T-helper 9 cell (primary cell): ENCODE measurements at places on chromosomes 6 and 20.

GRCh38 chr6:13101409-13101808 is 226.9 kb downstream of the TBC1D7 start:
- no peak for DNase-seq

- no peak for DNase-seq
Measured at GRCh38 chr6:81889377-81890053, 137.0 kb upstream of the TENT5A start.

DNA sequence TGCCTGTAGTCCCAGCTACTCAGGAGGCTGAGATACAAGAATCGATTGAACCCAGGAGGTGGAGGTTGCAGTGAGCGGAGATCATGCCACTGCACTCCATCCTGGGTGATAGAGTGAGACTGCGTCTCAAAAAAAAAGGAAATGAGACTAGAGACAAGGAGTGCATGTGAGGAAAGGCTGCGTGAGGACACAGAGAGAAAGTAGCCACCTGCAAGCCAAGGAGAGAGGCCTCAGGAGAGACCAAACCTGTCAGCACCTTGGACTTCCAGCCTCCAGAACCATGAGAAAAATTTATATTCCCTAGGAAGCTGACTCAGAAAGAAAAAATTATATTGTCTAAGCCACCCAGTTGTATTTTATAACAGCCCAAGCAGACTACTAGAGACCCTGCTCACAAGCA is 7.4 kb upstream of the BEND3 start:
- DNase-seq = no peak

GRCh38 chr6:148890652-148891404 is 144.0 kb downstream of the UST start:
- no peak for DNase-seq

DNA sequence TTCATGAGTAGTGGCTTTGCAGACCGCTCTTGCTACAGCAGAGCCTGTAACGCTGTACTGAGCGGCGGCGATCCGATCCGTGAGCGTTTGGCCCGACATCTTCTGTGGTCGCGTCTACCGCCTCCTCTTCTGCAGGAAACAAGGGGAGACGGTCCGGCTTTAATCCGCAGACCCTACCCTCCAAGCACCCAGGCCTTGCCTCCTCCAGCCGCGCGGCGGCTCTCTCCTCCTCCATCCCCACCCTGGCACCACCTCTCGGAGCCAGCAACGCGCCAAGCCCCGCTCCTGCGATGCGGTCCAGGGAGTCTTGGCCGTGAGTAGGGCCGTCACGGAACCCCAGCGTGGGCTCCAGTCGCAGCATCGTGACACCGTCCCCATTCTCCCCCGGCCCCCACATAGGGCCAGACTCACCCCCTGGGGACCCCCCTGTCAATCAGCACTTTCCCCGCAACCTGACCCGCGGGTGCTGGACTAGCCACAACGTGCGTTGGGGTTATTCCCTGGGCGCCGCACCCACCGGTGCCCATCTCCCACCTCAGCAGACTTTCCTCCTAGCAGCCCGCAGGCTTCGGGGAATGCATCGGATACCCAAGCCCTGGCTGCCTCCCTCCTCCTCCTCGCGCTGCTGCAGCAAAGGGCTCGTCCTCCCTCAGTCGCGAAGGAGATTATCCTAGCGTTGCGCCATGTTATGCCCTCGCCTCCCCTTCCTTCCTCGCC is 914 bp downstream of the SNAP91 start:
- DNase-seq = no peak

- no peak for DNase-seq
Measured at GRCh38 chr6:32163559-32164258, 686 bp upstream of the EGFL8 start.

DNA sequence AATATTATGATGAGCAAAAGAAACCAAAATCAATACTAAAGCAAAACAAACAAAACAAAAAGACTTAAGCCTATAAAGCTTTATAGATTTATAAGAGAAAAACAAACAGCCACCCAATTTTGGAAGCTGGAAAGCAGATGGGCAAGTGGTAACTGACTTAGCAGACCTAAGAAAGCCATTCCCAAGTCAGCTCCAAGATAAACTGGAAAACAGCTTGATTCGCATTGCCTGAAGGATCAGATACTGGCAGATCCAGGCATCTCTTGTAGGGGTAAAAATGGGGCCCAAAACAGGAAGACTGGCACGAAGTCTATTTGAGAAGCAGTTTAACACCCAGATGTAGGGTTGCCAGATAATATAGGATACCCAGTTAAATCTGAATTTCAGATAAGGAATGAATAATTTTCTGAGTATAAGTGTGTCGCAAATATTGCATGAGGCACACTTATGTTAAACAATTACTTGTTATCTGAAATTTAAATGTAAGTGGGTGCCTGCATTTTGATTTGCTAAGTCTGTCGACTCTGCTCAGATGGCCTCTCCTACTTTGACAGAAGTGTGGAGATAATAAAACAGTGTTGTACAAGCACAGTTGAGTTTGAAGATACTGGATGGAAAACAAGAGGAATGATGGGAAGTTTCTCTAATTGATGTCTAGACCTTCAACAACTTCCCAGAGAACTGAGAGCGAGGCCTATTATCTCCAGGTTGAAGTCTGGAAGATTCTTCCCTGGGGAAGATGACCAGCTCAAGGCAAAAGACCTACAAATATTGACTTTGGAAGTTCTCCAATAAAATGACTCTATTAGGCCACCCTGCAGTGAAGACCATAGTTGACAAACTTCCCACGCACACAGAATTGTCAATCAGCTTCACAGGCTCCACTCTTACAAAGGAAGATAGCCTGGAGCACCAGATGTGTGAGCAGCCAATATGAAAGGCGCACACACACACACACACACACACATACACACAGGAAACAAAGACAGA is 113.4 kb downstream of the FAM50B start:
- no peak for DNase-seq

DNA sequence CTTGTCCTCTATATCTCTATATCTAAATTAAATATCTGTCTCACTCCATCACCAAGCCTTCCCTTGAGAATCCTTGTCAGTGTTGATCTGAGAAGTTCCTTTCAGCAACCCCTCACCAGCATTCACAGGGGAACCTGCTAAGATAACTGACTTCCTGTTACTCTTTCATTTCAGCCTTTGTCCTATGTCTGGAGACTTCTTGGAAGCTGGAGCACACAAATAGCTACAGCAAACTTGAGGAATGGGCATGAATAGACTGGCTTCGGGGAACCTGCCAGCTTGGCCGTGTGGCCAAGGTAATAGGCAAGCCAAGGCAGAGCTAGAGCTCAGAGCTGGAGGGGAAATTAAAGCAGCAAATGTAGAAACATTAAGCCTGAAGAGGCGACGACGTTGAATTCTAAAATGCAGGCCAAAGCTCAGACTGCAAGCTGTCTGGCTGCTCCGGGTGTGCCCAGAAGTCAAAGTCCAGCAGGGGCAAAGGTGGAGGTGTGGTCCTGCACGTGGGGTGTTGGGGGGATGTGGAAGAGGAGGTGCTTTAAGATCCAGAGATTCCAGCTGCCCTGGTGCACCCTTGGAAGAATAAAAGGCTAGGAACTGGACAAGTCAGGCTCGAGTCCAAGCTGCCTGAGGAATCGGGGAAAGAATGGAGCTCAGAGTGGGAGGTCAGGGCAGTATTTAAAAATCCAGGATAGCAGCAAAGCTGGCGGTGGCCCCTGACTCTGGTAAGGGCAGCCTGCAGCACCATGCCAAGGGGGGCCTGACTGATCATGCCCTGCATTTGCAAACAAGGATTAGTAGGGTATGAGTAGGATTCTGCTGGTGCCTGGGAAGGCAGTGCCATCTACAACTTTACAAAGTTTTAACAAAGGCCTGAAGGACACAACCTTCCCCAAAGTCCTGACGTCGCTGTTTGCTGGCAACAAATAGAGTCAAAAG is 185.0 kb upstream of the SGK1 start:
- DNase-seq = no peak

- no peak for DNase-seq
Measured at GRCh38 chr6:85462673-85463072, 12.8 kb downstream of the NT5E start.

DNA sequence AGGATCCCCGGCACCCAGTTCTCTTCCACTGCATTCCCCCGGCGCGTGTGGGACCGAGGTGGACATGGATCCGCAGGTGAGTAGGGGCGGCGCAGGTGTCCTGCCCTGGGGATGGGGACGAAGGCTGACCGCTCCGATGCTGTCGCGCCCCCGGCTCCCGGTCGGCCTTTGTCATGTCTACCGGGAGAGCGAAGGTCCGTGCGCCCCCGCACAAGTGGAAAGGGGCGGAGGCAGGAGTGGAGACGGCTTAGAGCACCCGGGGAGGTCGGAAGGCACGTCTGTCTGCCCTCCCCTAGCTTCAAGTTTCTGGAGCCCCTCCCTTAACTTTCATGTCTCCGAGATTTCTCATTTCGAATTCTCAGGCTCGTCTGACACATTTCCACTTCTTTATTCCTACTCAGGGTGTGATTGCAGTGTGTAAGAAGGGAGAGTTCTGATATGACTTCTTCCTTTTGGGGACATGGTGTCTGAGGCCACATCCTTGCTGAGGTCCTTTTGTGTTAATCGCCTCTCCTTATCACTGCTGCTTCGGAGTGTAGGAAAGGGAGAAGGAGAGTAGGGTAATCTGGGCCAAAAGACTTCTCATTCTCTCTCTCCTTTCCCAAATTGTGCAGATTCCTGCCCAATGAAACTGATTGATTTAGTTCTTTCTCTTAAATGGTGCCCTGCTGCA is 435 bp downstream of the KIFC1 start:
- no peak for DNase-seq

GRCh38 chr6:27810768-27811450 is 101.3 kb downstream of the OR2B2 start:
- DNase-seq = no peak

DNA sequence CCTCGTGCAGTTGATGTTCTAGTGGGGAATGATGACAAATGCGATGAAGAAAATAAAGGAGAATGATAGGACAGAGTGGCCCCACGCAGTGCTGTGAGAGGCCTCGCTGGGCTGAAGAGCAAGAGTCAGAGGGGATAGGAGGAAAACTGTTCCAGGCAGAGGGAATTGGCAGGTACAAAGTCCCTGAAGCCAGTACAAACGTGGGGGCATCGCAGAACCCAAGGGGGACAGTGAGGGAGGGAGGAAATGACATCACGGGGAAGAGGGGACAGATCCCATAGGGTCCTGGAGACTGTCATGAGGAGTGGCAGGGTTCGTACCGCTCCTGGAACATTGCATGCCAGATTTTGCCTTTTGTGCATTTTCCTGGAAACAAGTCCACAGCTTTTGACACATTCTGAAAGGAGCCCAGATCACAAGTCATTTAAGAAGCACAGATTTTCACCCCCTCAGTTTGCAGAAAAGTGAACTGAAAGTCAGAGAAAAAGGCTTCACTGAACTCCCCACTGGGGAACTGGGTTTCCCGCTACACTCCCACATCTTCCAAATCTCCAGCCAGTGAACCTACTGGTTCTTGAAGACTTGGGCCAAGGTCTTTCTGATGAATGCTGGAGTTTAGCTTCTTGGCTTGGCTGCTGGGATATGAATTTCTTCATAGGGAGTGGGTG is 77.0 kb downstream of the SULF2 start:
- DNase-seq = no peak

DNA sequence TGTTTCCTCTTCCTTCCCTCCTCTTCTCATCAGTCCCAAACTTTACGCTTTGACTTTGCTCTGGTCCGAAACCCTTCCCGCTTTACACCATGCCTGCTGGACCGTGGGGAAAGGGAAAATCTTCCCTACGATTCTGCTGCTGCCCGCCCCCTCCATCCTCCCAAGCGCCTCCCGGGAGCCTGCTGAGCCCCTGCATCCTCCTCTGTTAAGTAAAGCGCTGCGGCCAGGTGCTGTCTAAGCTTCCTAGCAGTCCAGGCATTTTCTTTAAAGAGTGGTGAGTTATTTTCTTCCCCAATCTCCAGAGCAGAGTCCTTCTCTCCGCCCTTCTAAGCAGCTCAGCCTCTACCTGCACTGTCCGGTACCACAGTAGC is 376.3 kb downstream of the RNGTT start:
- DNase-seq = no peak

- peak; percentile 15 for DNase-seq
Measured at GRCh38 chr6:99330159-99330558, 19.3 kb downstream of the FAXC start.

GRCh38 chr6:78340755-78341154 is 526.6 kb upstream of the IRAK1BP1 start:
- no peak for DNase-seq

DNA sequence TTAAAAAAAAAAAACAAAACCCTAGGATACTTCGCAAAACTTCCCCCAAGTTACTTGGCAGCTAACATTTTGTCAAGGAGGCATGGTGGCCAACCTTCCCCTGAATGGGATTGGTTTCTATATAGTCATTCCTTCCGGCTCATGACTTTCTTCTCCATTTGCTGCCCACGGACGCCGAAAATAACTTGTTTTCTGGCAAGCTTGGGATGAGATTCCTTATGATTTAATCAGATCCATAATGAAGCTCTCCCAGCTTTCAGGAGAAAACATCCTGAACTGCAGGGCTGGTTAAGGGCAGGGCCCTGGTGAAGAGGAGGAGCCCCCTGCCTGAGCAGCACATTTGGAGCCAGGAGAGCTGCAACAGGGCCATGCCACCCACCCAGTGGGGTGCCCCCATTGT is 49.9 kb downstream of the PPP1R16B start:
- DNase-seq = no peak

GRCh38 chr20:57835074-57835452 is 125.2 kb upstream of the PMEPA1 start:
- DNase-seq = no peak

GRCh38 chr20:63833776-63834490 is 2.9 kb upstream of the ZBTB46 start:
- DNase-seq = no peak

- DNase-seq = no peak
Measured at GRCh38 chr6:137824896-137825295, 42.2 kb upstream of the TNFAIP3 start.

DNA sequence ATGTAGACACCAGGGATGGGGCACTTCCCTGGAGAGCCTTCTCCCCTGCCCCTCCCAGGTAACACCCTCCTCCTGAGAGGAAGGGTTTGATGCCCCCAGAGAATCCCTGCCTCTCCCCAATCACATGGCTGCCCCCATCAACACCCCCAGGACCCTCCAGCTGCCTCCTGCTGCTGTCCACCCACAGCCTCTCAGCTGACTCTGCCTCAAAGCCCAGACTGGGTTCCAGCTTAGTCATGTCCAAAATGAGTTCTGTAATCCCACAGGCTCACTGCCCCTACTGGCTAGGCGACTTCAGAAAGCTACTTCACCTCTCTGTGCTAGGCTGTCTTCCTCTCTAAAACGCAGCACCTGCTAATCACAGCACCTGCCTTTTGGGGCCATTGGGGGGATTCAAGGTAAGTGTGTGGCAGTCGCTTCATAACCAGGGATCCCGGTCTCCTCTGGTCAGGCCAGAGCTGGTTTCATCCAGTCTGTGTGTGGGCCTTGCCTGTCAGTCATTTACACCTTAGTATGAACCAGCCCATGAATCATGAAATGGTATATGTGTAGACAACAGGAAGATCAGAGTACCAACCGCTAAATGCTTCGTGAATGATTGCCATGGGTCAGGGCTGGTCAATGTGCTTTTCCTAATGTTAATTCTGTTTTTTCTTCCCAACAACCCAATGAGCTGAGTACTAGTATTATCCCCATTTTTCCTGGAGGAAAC is 40.4 kb downstream of the TFEB start:
- DNase-seq = no peak
